ENCODE measurements at places on chromosomes 7 and 10. TPM values are rescaled to one million over a fixed set of nuclear protein-coding genes. Genes with fewer than 3 reads are reported as not detected.

Gene CRHR2
- total RNA-seq = not detected

Gene SPDYE3
- total RNA-seq = not detected

Gene SLC16A12
- not detected for total RNA-seq

DNA sequence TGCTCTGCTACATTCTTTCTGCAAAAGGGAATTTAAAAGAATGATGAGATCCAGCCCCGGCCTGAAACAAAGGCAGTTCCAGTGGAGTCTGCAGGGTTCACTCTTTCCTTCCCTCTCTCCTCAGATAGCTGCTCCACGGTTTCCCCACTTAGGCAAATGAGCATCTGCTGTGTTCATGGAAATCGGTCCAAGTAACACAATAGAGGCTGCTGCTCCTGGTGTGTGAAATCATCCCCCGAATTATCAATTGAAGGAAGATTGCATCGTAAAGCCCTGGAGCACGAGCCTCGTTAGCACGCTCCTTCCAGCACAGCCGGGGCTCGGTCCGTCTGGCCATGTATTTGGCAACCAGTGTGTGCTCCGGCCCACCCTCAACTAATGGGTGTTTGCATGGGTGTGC, 108.3 kb upstream of the DPP6 start:
- H3K4me3 ChIP-seq = no peak overlapping the region
- no peaks in the 10 kb centered on the region for H3K27me3 ChIP-seq
- DNase-seq = no peak
- no peak overlapping the region for H3K27ac ChIP-seq
- no peaks in the 10 kb centered on the region for H3K4me1 ChIP-seq

DNA sequence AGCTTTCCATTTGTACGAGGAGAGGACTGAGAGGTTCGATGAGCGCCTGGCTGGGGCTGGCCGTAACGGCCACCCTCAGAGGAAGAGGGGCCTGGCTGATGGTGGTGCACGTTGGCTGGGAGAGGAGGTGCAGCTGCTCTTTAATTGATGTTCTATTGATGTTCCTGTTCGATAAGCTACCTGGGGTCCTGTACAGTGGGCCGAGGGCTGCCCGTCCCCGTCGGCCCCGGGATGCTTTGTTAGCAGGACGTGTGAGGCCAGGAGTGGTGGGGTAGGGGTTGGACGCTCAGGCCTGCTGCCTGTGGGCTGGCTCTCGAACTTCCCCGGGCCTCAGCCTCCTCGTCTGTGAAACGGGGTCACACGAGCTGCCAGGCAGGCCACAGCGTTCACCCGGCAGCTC, 25.4 kb downstream of the FAM20C start:
- no peak overlapping the region for H3K4me3 ChIP-seq
- H3K27ac ChIP-seq = no peak overlapping the region
- no peaks in the 10 kb centered on the region for H3K27me3 ChIP-seq
- DNase-seq = no peak
- no peaks in the 10 kb centered on the region for H3K36me3 ChIP-seq
- H3K4me1 ChIP-seq = no peaks in the 10 kb centered on the region

- H3K27me3 ChIP-seq = peaks cover 17% of the 10 kb centered on the region
- DNase-seq = no peak
- no peaks in the 10 kb centered on the region for H3K36me3 ChIP-seq
Measured at GRCh38 chr7:50552139-50552538, 13.1 kb downstream of the DDC start.

DNA sequence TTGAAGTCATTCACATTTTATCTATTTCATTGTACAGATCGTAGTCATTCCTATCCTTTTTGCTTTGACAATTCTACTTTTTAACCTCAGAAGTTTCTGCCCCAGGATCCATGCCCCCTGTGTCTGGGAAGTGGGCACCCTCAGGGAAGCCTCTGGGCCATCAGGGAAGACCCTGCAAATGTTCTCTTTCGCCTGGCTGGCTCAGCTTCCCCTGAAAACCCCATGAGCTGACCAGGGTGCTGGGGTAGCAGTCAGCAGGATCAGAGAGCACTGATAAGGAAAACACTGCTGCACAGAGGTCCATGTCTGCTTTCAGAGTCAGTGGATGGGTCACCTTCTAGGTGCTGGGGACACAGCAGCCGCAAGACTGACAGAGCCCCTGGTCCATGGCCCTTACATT, 23.8 kb downstream of the CUZD1 start:
- H3K4me3 ChIP-seq = no peak overlapping the region
- H3K27ac ChIP-seq = no peak overlapping the region
- H3K4me1 ChIP-seq = no peaks in the 10 kb centered on the region
- no peaks in the 10 kb centered on the region for H3K36me3 ChIP-seq

GRCh38 chr7:45704683-45705016, 130.5 kb downstream of the ADCY1 start:
- H3K4me3 ChIP-seq = no peak overlapping the region
- no peak for DNase-seq
- H3K36me3 ChIP-seq = no peaks in the 10 kb centered on the region

DNA sequence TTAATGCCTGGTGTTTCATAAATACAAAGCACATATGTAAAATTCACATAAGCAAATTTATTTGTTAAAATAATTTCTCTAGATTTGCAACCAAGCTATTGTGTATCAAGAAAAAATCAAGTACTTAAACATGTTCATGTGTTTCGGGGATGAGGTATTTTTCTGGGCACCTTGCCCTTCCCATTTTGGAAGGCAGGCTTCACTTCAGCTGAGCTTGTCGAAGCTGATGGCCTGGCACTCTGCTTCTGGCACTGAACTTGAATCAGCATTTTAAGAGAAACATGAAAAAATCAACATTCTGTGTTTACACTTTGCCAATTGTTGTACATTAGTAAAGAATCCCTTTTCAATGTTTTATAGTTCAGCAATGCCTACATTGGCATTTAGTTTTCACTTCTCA, 179.1 kb upstream of the STEAP4 start:
- no peaks in the 10 kb centered on the region for H3K4me1 ChIP-seq
- H3K4me3 ChIP-seq = no peak overlapping the region
- no peaks in the 10 kb centered on the region for H3K36me3 ChIP-seq
- peaks cover 2% of the 10 kb centered on the region for H3K27me3 ChIP-seq
- H3K27ac ChIP-seq = no peak overlapping the region
